Bronchial epithelial cell (primary cell): ENCODE measurements at places on chromosomes 6 and 20.
A peak's percentile ranks its signal among the peaks of the same experiment; 100 is the strongest.

GRCh38 chr6:5673019-5673790, 333.5 kb downstream of the NRN1 start:
- DNase-seq = no peak

DNA sequence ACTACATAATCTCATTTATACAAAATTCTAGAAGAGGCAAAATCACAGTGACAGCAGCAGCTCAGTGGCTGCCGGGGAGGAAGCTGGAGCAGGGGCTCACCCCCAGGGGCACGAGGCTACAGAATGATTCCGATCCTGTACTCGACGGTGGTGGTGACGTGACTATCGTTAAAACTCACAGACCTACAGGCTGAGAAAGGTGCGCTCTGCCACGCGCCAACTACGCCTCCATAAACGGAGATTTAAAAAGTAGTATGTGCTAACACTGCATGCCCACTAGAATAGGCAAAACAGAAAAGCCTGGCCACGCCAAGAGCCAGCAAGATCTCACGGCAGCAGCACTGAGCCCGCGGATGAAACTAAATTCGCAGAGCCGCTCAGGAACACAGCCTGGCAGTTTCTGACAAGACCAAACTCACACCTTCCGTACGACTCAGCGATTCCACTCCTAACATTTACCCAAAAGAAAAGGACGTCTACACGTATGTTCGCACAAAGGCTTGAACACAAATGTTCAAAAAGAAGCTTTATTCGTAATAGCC, 25.2 kb downstream of the TAF4 start:
- DNase-seq = no peak

DNA sequence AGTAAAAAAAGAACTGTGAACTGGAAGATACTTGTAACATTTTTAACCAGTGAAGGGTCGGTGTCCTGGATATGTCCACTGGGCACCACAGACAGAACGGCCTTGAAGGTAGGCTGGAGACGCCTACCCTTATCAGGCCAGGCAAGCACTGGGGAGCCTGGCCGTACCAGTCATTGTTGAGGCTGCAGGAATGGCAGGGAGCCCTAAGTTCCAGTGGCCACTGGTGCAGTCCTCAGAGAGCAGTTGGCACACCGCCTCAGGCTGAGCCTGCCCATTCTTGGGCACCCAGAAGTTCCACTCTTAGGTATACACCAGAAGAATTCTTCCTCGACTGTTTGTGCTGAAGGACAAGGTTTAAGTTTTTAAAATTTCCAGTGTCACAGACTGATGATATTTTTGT, 20.5 kb downstream of the DNAJC5 start:
- no peak for DNase-seq

GRCh38 chr20:5807431-5807830, 57.2 kb downstream of the SHLD1 start:
- DNase-seq = no peak

GRCh38 chr20:56004611-56005388, 519 bp downstream of the CBLN4 start:
- no peak for DNase-seq

DNA sequence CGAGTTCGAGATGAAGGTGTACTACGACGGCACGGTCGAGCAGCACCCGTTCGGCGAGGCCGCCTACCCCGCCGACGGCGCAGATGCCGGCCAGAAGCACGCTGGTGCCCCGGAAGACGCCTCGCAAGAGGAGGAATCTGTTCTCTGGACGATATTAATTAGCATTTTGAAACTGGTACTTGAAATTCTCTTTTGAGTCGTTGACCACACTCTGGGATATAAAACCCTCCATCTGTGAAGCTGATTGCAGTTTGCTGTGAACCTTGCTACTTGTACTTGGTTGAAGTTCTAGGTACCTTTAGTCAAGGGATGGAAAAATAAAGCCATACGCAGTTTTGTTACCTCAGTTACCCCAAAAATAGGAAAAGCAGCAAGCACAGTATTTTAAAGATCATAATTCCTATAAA, 917 bp downstream of the C6orf120 start:
- peak; percentile 11 for DNase-seq

DNA sequence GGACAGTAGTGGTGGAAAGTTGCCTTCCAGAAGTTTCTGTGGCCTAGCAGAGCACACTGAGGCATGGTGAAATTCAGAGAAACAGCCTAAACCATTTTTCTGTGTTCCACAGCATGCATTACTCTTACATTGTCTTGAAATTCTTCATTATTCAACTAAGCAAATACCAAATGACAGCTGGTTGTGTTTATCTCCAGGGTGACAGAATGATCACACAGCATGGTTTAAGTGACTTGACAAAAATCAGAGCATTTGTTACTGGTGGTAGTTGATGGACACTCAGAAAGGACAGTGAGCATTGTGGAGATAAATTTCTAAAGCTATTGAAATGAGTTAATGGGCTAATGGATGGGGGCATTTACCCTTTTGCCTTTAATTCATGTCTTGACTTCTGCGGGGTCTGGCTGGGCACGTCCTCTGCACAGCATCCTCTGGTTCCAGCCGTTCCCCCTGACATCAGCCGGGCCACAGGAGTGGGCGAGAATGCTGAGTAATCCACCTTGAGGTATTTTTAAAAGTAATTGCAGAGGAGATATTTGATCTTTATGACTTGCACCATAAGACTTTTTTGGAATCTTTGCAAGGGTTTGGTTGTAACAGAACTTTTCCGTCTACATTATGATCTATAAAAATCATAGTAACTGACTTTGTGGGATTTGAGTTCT, 78.9 kb upstream of the SCP2D1 start:
- no peak for DNase-seq

DNA sequence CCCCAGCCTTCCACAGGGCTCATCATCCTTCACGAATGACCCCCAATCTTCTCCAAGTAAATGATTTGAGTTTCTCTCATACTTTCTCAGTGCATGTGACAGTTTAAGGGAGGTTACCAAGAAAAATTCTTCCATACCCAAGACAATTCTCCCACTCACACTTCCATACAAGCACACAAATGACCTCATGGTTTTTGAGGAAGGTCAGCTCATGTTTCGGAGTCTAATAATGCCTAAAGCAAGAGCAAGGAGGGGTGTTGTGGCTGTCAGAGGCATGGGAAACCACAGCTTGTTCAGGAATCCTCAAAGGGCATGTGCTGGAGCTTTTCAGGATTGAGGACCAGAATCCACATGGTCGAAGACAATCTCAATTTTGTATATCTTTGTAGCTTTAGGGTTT, 279.0 kb downstream of the MAFB start:
- DNase-seq = no peak

GRCh38 chr20:4770026-4770425, 48.3 kb downstream of the PRND start:
- no peak for DNase-seq

- no peak for DNase-seq
Measured at GRCh38 chr20:57581202-57582028, 20.5 kb downstream of the PCK1 start.

GRCh38 chr6:148776321-148777308, 29.8 kb downstream of the UST start:
- DNase-seq = peak; percentile 91

DNA sequence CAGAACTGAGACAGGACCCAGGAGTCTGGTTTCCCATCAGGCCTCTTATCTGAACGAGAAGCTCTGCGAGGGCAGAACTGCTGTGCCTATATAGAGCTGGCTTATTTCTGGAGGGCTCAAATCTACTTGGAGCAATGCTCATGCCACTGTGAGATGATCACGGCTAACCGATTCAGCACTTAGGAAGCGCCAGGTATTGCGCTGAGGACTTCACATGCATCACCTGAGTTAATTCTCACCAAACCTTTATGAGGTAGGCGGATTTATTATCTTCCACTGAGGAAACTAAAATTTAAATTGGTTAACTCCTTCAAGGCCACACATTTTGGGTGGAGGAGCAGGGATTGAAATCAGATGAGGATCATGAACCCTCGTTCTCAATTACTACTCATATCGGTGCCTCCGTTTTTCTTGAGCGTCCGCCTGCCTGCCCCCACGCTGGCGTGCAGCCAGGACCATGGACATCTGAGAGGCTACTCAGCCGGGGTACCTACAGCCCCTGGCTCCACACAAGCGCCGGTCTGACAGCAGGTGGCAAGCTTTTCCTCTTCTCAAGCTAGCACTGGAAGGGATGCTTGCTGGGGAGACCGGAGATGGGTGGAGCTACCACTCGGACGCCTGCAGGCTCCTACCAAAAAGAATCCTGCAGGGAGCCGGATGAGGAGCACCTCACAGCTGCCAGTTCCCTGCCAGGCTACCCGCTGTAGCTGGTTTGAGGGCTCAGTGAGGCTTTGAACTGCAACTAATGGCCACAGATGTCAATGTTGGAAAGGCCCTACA, 1.0 kb upstream of the PCIF1 start:
- peak; percentile 74 for DNase-seq

GRCh38 chr20:54793291-54793992, 318.0 kb downstream of the DOK5 start:
- no peak for DNase-seq

DNA sequence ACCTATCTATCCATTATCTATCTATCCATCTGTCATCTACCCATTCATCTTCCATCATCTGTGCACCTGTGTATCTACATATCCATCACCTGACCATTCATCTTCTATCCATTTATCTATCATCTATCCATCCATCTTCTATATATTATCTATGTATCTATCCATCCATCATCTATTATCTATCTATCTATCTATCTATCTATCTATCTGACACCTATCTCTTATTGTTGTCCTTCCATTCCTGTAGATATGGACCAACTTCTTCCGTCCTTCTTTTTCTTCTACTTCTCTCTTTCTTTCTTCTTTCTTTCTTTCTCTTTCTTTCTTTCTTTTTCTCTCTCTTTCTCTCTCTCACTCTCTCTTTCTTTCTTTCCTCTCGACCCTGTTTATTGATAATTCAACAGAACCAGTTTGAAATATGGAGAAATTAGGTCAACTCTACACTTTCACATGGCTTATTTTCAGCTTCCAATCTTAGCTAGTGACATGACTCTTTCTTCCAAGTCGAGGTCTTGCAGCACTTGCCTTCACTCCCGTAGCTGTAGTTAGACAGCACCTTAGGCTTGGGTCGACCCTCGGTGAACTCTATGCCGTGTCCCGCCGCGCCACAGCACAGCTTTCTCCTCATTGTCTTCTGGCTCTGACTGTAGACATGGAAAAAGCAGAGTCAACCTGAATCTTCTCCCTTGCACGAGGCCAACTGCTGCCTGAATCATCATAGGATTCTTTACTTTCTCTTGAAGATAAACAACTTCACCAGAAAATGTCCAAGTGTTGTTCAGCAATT, 110.4 kb upstream of the EXOC2 start:
- DNase-seq = no peak

DNA sequence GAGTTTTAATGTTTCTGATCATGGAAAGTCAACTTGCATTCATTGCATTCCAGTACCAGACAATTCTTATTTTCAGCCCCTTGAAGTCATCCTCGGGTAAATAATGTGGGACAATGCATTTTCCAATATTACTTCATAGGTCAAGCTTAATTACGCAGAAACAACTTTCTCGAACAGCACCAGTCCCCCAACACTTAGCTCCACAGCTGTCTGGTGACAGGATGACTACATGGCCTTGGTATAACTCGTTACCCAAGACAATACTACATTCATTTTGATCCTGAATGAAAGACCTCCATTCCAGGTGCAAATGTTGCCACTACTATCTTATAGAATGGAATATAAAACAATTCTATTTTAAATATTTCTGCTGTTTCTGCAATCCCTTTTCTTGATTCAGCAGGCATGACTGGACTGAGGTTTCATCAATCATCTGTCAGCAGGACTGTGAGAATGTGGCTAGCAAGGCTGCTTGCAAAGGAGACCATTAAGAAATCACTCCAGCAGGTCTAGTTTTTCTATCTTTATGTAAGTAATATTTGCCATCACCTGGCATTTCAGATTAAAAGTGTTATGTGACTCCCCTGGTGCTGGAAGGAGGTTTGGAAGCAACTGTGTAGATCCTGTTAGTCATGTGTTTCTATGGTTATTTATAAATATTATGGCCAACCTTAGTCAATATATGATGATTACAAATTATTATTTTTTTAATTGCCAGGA, 147.9 kb downstream of the HAO1 start:
- DNase-seq = peak; percentile 61

DNA sequence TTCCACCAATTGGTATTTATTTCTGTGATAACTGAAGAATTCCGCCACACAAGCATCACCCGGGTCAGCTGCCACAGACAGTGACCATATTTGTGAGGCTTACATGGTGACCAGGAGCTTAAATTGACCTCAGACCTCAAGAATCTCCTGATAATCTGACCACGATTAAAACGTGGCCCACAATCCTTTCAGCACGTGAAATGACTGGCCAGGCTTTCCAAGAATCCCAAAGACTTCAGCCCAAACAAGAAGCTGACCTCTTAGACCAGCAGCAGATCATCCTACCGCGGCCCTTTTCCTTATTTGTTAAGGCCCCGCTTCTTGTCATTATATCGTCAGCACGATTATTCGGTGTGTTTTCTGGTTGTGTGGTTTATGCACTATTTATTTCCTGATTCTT, 45.6 kb upstream of the CD93 start:
- no peak for DNase-seq

- DNase-seq = no peak
Measured at GRCh38 chr20:9807136-9807535, 31.7 kb downstream of the PAK5 start.

GRCh38 chr6:151589667-151590066, 95.8 kb downstream of the CCDC170 start:
- no peak for DNase-seq

DNA sequence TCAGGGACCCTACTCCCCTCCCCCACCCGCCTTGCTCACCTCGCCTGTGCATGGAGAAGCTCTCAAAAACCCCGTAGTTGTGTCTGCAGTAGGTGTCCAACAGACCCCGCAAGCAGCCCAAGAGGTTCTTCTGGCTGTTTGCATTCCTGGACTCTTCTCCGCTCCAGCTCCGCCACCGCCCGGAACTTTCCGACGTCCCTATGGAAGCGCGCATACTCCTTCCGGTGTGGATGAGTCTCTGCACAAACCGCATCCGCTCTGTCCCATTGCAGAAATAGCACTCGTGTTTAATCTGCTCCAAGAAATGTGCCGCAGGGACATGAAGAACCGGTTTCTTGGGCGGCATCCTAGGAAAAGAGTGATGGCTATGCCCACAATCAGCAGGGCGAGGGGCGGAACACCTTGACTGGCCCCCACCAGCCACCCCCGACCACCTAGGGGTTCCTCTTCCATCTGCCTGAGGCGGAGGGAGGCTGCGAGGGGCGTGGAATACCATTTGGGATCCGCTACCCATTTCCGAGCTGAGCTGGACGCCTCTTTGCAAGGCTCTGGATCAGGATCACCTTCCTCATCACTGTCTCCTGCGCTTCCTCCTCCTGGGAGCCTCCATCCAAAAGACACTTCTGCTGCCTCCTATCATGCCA, 20.2 kb downstream of the HLA-DRA start:
- no peak for DNase-seq

GRCh38 chr6:134413241-134413643, 95.3 kb upstream of the SGK1 start:
- DNase-seq = no peak

GRCh38 chr6:19519941-19520340, 317.2 kb upstream of the ID4 start:
- DNase-seq = no peak

DNA sequence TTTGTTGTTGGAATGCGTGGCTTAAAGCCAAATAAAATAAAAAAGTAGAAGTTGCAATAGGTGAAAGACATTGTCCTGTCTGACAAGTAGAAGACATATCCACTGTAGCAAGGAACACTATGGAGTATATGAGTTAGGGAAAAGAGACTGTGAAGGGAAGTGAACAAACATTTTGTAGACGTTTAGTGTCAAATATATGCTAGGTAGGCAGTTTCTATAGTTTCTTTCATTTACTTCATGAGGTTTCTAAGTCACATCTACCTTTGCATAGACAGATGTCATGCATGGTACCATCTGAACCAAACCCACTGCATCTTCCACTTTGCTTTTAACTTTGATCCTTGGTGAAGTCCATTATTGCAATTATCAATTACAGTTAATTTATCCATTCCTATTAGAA, 9.9 kb downstream of the PRIM2 start:
- no peak for DNase-seq
